Stimulated activated CD4-positive, alpha-beta T cell treated with anti-CD3 and anti-CD28 coated beads, TNF-alpha, amount 100 ng/mL, for 4 hours (primary cell): ENCODE measurements at places on chromosomes 7 and 10.

DNA sequence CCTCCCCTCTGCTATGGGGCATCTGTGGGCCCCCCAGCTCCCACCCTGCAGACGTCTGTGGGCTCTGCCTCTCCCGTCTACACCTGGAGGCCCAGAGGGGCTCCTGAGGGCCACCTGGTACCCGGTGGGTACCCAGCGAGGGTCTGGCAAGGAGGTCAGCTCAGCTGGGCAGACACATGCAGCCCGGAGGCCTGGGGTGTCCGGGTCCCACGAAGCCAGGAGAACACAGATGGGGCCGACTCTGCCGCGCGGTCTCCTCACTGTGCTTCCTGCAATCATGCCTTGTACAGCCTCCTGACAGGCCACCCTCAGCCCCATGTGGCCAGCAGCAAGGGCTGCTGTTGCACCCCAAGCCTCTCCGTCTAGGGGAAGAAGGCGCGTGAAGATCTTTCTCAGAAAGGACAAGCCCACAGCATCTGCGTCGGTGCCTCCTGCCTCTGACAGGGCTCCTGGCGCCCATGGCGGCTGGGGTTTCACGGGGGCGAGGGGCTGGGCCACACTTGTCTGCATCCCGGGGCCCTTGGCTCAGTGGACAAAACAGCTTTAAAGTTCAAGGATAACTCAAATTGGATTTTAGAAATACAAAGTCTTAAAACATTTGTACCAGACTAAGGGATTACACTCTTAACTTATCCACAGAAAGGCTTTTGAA lies 391.3 kb downstream of the DNAJB6 start:
- no peak for DNase-seq

DNA sequence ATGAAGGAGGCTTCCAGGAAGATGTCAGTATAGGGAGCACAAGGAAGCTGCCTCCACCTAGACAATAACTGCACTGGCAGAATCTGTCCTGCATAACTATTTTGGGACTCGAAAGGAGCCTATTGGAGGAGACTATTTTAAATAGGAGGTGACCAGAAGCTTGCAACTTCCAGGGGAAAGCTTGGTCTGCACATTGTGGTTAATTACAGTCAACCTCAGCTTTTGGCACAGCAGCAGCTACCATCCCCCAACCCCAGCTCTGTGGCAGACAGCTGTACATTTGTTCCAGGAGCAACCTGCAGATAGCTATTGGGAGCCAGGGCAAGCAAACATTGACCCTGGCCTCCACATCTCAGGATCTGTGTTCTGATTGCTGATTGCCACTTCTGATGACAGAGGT lies 46.3 kb upstream of the NANOS1 start:
- no peak for DNase-seq

DNA sequence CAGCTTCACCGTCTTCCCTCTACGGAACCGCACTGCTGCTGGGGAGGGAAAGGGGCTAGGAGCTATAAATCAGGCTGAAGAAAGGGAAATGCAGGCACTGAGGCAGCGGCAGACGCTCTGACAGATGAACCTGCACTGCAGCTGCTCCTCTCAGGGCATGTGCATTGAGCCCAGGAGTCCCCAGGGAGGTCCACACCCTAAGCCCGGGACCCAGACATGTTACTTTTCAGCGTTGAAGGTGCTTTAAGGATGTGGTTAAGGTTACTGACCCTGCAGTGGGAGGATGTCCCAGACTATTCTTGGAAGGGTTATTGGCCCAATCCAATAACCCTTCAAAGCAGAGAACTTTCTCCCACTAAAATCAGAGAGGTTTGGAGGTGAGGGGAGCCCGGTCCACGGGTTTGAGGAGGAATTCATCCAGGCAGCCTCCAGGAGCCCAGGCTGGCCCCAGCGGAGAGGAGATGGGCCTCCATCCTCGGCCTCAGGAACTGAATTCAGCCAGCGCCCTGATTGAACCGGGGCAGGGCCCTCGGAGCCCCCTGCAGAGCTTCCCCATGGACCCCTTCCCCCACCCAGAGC lies 75.4 kb downstream of the ADARB2 start:
- DNase-seq, result no peak

DNA sequence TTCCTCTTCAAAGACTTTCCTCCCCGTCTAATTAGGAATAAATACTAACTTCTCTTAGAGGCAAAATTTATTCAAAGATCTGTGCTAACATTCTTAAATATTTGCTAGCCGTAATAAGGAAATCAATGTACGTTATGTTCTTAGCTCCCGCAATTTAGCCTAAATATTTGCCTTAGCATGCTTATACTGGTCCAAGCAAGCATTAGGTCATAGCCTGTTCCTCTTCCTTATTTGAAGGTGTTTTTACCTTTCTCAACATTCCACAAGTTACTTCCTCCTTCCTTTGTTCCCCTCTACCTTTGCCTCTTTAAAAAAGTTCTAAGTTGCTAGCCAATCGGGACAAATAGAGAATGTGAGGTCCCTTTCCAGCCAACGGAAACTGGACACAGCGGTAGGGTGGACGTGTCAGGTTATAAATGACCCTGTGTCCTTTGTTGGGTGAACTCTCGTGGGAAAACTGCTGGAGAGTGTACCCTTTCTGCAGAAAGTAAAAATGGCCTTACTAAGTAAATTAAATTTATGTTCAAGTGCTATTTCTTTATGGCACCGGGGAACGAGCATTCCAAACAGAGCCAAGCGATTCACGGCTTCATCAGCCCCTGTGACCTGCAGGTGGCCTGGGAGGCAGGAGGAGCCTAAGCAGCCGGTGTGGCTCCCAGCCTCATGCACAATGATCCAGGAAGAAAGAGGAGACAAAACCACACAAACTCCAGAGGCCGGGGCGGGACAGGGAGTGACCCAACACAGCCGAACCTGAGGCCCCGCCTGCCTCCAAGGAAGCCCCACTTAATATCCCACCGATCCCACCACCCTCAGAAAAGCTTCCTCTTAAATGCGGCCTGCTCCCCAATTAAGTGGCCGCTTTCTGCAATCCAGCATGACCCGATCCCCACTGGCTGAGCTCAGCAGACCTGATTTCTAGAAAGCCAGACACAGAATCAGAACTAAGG lies 67.0 kb downstream of the ZRANB1 start:
- no peak for DNase-seq

DNA sequence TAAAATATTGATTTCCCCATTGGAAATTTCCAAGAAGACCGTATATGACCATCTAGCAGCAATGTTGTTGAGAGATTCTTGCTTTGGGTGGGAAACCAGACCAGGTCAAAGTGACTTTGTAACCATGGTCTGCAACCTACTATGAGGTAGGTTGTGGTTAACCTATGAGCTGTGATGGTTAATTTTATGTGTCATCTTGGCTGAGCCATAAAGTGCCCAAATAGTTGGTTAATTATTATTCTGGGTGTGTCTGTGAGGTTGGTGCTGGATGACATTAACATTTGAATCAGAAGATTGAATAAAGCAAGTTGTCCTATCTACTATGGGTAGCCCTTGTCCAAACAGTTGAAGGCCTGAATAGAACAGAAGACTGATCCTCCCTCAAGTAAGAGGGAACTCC lies 18.3 kb upstream of the RALA start:
- no peak for DNase-seq

DNA sequence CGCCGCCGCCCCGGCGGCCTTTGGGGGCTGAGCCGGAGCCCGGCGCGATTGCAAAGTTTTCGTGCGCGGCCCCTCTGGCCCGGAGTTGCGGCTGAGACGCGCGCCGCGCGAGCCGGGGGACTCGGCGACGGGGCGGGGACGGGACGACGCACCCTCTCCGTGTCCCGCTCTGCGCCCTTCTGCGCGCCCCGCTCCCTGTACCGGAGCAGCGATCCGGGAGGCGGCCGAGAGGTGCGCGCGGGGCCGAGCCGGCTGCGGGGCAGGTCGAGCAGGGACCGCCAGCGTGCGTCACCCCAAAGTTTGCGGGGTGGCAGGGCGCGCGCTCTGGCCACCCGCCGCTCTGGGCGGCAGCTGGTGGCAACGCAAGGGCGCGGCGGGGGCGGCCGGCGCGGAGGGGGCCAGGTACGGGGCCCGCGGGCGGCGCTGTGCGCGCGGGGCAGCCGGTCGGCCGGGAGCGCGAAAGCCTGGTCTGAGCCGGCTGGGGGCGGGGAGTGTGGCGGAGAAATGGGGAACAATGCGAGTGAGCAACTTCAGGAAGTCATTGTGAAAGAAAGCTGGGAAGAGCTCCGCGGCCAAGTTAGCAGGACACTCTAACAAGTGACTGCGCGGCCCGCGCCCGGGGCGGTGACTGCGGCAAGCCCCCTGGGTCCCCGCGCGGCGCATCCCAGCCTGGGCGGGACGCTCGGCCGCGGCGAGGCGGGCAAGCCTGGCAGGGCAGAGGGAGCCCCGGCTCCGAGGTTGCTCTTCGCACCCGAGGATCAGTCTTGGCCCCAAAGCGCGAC lies at the start of gene IKZF1:
IKZF1 (plus strand) TSS at position 588 of the 782 bp plus-strand sequence. CDS start 14,346 bp downstream, outside the sequence.
- no peak for DNase-seq

GRCh38 chr10:111086574-111086973 lies 9.7 kb downstream of the ADRA2A start:
- no peak for DNase-seq

DNA sequence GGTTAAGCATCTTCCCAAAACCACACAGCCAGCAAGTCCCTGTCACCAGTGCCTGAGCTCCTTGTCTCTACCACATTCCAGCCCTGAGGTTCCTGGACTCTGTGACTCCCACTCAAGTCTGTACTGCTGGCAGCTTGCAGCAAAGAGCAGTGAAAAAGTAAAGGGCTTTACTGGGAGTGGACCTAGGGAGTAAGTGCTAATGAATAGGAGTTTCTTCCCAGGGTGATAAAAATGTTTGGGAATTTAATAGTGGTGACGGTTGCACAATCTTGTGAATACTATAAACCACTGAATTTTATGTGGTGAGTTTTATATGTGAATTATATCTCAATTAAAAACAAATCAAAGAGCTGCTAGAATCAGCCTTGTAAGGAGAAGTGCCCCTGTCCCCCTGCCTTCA lies 22.6 kb downstream of the HSPA12A start:
- DNase-seq, result no peak

- DNase-seq, result no peak
Measured at GRCh38 chr7:126213876-126214275, 1038.9 kb downstream of the GRM8 start.

DNA sequence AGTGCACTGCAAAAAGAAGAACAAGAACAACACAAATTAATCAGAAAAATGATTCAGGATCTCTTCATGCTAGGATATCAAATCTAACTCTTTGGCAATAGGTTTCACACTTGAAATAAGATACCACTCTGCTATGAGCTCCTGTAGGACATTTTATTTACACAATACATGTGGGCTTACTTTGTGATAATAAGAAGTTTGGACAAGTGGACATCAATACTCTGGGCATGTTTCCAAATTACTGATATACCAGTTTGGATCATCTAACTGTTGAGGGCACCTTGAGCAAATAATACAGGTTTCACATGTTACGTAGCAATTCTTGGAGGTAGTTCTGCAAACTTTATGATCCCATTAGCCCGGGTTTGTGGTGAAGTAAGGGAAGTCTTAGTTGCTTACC lies 59.8 kb downstream of the CPVL start:
- DNase-seq, result no peak

DNA sequence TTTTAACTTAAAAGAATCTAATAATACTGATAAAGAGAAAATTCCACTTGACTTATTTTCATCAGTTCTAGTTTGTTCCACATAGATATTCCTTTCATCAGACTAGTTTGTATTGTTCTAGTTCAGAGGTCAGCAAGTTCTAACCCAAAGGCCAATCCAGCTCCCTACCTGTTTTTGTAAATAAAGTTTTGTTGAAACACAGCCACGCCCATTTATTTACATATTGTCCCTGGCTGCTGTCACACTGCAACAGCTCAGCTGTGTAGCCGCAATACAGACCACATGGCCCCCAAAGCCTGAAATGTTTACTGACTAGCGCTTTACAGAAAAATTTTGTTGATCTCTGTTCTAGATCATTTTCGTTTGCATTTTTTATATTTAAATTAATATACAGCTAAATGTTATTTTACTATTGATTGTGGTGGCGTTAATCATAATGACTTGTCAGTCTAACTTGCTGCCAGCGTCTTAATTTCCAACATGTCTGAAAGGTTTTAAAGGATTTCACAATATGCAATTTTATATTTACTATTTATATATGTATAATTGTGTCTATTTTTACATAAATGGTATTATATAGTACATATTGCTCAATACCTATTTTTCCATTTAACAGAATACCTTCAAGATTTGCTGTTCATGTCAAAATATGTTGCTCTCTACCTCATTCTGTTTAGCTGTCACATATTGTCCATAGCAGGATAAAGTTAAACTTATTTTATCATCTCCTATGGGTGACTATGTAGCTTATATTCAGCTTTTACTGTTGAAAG lies 159.3 kb downstream of the DYNC1I1 start:
- DNase-seq, result no peak

DNA sequence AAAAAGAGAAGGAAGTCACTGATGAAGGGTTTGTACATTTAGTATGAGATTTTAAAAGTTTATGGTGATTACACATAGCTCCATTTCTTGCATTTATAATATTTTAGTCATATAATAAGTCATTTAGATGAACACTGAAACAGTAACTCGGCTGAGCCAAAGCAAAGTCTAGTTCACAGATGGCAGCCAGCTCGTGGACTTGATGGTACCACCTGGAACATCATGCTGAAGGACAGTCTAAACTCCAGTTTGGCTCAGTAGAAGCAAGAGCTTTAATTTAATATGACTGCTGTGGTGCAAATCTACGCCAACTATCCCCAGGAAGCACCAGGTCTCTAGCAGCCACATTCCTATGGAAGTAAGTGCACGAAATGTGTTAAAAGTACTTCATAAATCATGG lies 16.4 kb downstream of the SRI start:
- no peak for DNase-seq

GRCh38 chr10:126208726-126209302 lies 179.5 kb downstream of the ADAM12 start:
- no peak for DNase-seq

- no peak for DNase-seq
Measured at GRCh38 chr10:54843085-54843646, 42.1 kb upstream of the PCDH15 start.

- DNase-seq, result no peak
Measured at GRCh38 chr10:97768322-97769315, 3.2 kb downstream of the SFRP5 start.

GRCh38 chr7:158442260-158442659 lies 145.4 kb downstream of the PTPRN2 start:
- DNase-seq, result no peak

DNA sequence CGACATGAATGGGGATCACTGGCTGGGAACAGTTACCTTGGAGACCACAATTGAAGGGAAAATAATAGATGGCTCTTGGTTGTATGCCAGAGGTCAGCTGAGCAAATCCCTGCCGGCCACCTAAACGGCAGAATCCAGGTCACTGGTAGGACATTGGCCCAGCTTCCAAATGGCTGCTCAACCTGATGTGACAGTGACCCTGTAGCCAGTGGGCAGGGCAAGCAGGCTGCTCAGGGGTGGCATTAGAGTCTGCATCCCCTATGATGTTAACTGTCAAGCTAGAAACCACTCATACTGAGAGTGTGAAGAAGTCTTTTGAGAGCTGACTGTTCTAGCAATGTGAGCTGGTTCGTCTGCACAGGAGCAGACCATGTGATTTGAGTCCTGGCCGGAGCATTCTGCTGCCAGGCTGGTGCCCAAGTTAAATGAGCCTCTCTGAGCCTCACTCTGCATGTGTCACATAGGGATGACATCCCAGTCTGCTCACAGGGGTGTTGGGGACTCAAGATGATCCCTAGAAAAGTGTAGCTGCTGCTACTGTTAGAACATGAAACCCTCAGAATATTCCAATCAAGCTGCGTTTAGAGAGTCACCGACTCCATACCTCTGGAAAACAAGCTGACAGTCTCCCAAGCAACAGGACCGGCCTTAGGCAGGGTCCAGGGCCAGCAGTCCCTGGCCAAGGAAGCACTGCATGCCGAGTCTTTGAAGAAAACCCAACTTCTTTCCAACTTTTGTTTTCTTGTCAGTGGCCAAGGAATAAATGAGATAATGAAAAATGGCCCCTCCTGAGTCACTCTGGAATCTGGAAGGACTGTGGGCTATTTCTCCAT lies 69.7 kb downstream of the VWA2 start:
- DNase-seq, result no peak
